ENCODE measurements at places on chromosomes 1 and 21. TPM values are rescaled to one million over a fixed set of nuclear protein-coding genes. Genes with fewer than 3 reads are reported as not detected.
A peak's percentile ranks its signal among the peaks of the same experiment; 100 is the strongest.

Gene ALPL
- total RNA-seq: 410 TPM

Gene FALEC
- not detected for total RNA-seq

Gene KRTAP11-1
- total RNA-seq: not detected

Gene DHCR24
- 65.8 TPM for total RNA-seq

Gene ARHGEF10L
- 12.8 TPM for total RNA-seq

Gene BRDT
- not detected for total RNA-seq

DNA sequence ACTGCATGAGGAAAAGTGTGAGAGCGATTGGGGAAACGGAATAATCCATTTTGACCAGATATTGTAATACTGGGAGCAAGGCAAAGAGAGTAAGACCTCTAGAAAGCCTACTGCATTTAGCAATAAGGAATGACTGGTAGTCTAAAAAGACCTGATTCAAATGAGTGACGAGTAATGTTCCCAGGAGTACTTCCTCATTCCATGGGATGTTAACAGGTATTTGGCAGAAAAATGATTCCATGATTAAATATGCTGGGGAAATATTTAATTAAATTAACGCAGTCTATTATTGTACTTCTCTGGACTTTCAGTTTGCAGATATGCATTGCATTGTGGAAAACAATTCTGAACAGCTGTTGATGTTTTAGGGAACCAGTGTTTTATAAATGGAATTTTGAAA, 105.5 kb downstream of the RPE65 start:
- no peaks in the 10 kb centered on the region for H3K36me3 ChIP-seq
- DNase-seq: no peak
- H3K4me1 ChIP-seq: 0 out of 2 replicates have a peak, but pooled peaks cover 3% of the 10 kb centered on the region
- H3K4me3 ChIP-seq: no peak overlapping the region
- H3K27me3 ChIP-seq: no peaks in the 10 kb centered on the region

- no peak for DNase-seq
- no peak overlapping the region for H3K4me3 ChIP-seq
- no peak overlapping the region for H3K27ac ChIP-seq
- H3K27me3 ChIP-seq: no peaks in the 10 kb centered on the region
Observed at GRCh38 chr1:53651356-53651755, 87.6 kb downstream of the GLIS1 start.

GRCh38 chr1:205933671-205934618, 9.3 kb downstream of the SLC26A9 start:
- H3K4me1 ChIP-seq: peaks cover 35% of the 10 kb centered on the region
- peak; percentile 86 for DNase-seq
- H3K27ac ChIP-seq: peak overlapping the region; percentile 79

- no peak overlapping the region for H3K27ac ChIP-seq
- no peak for DNase-seq
- peaks cover 9% of the 10 kb centered on the region for H3K4me1 ChIP-seq
- no peaks in the 10 kb centered on the region for H3K27me3 ChIP-seq
- no peak overlapping the region for H3K4me3 ChIP-seq
Observed at GRCh38 chr1:5933676-5934057, 58.6 kb downstream of the NPHP4 start.

DNA sequence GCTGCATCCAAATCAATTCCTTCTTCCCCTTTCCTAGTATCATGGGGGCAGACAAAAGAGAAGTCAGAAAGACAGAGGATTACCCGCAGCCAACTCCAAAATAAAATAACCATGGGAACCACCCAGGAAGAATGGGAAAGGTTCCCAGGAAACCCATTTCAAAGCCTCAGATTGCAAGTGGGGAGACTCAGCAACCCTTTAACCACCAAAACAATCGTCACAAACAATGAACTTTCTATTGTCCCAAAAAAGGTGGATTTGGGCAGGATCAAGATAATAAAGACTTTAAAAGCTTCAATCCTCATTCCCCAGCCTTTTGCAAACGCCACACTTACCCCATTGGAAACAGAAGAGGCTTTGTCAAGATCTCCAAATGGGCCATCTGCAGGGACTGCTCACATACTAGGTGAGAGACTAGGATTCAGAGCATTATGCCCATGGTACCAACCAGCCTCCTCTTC, 5.1 kb downstream of the TIAM1 start:
- no peaks in the 10 kb centered on the region for H3K36me3 ChIP-seq
- H3K27ac ChIP-seq: peak overlapping the region; percentile 17
- no peak overlapping the region for H3K4me3 ChIP-seq
- no peak for DNase-seq

DNA sequence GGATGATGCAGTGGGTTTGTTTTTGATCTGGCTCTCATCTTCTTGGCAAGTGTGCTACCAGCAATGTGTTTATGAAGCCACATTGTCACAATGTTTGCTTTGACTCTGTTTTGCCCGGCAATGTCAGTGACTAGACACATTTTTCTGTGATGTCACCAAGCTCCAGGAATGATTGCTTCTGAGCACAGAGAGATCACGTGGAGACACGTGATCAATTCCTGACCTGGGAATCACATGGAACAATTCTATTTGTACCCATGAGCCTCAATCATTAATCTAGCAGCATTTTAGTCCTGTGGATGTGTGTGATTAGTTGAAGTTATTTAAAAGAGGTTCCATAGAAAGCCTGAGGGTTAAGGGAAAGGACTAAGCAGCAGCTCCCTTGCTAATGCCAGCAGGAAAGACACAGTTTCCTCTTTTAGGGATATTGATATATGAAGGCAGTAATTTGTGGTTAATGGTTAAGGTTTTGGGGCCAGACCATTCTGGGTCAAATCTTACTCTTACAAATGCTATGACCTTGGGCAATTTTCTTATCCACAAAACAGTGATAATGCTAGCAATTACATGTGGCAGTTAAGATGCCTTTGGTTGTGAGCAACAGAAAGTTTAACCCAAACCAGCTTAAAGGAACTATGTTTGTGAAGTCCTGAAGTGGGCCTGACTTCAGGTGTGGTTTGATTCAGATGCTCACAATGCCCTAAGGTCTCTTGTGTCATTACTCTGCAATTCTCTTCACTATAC, 59.0 kb downstream of the FASLG start:
- DNase-seq: no peak
- no peaks in the 10 kb centered on the region for H3K36me3 ChIP-seq
- no peaks in the 10 kb centered on the region for H3K27me3 ChIP-seq
- H3K4me3 ChIP-seq: no peak overlapping the region
- no peak overlapping the region for H3K27ac ChIP-seq

DNA sequence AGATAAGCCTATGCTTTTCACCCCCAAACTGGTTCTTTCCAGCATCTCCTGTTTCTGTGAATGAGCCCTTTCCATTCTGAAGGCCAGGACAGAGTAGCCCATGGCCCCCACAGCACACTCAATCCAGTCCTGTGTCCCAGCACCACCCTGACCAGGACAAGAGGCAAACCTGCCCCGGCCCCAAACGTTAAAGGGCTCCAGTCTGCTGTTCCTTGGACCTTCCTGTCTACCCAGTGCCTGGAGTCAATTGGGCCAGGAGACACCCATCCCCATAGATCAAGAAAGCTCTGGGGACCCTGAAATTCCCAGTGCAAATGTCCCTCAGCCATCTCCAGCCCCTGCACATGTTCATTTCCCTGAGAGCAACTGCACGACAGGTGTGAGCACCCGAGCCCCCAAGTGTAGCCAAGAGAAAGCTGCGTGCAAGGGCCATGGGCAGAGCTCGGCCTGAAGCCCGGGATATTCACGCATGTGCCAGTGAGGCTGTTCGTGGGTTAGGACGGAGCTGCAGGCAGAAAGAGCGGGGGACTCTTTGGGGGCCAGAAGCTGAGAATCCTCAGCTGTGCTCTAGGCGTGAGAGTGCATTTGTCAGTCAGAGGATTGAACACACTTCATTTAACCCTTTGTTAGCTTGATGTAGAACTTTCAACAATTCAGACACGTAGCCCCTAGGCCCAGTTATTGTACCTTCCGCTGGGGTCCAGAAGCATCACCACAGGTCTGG, 4.2 kb upstream of the RIPK4 start:
- no peak overlapping the region for H3K4me3 ChIP-seq
- no peak overlapping the region for H3K27ac ChIP-seq
- H3K4me1 ChIP-seq: peaks cover 12% of the 10 kb centered on the region
- no peak for DNase-seq

DNA sequence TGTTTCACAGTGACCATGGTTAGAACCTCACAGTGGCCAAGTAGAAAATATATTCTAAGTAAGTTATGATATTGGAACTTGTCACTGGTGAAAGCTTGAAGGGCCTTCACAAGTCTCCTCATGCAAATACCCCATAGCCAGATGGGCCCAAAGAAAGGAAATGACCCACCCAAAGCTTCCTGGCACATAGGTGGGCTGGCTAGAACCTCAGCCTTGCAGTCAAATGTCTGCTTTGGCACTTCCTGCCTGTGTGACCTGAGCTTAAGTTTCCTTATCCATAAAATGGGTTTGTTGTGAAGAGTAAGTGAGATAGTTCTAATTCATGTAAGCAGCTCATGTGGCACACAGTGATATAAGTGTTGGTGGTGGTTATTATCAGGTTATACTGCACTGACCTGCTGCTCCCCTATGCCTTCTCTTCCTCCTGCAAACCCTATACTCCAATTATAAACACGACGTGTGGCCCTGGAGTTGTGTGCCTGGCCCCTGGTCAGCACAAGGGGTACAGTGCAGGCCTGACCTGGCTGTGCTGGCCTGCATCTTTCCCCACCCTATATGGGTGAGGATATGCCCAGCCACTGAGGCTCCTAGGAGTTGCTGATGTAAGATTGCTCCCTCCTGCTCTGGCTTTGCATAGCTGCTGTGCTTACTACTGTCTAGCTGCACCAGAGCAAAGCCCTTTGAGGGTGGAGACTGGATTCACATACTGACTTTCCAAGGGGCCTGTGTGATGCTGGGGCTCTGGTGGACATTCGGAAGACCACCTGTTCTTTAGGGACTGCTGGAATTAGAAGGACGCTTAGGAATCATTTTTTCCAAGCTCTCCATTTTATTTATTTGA, 4.7 kb upstream of the SLFNL1 start:
- DNase-seq: no peak
- H3K27ac ChIP-seq: no peak overlapping the region
- H3K27me3 ChIP-seq: no peaks in the 10 kb centered on the region

DNA sequence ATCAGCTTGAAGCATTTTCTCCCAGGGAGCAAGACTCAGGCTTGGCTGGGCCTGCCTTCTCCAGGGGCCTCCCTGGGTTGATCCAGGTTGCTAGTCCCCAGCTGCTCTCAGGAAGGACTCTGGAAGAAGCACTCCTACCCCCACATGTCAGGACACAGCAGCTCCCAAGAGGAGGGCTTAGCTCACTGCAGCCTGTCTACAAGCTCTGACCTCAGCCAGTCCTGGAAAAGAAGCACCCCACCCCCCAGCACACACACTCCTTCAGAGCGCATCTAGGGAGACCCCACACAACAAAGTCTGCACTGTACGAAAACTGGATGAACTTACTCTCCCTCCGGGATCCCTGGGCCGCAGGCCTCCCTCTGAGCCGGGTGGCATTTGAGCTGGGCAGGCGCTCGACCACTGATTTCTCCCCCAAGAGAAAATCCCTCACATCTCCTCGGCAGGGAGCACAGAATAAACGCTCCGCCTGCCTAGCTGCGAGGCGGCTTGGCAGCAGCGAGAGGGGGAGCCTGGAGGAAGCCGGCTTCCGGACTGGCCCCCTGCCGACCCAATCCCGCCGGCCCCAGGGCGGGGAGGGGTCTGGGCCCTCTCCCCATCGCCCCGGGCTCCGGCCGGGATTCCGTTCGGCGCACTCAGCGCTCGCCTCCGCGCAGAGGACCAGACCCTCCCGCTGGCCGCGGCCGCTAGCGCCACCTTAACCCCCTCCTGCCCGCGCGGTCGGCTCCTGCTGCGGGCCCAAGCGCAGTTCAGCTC, at the start of gene KCNA2:
Gene KCNA2 (minus strand): TSS at position 458 of the 756 bp plus-strand sequence. CDS start 1,576 bp downstream, outside the sequence.
- no peak within 1 kb of the TSS for H3K27ac ChIP-seq
- H3K4me3 ChIP-seq: no peak within 1 kb of the TSS
- DNase-seq: no peak
- H3K36me3 ChIP-seq: no peaks in the 10 kb centered on the region

DNA sequence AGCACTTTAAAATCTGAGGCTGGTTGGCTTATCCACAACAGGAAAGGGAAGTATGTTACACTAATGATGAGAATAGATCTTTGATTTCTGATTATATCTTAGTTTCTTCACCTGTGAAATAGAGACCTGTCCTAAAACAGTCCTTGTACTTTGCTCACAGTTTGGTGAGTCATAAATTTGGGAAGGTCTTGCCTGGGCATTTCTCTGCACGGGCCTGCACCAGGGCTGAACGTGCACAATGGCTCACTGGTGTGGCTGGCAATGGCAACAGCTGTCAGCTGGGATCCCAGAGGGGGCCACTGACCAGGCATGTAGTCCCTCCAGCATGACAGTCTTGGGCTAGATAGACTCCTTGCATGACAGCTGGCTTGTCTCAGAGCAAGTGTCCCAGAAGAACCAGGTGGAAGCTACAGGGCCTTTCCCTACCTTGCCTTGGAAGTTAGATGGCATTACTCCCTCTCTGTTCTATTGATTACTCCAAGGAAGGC, 367.4 kb downstream of the DISC1 start:
- H3K4me1 ChIP-seq: no peaks in the 10 kb centered on the region
- no peak for DNase-seq
- no peaks in the 10 kb centered on the region for H3K27me3 ChIP-seq
- no peaks in the 10 kb centered on the region for H3K36me3 ChIP-seq
- H3K4me3 ChIP-seq: no peak overlapping the region

DNA sequence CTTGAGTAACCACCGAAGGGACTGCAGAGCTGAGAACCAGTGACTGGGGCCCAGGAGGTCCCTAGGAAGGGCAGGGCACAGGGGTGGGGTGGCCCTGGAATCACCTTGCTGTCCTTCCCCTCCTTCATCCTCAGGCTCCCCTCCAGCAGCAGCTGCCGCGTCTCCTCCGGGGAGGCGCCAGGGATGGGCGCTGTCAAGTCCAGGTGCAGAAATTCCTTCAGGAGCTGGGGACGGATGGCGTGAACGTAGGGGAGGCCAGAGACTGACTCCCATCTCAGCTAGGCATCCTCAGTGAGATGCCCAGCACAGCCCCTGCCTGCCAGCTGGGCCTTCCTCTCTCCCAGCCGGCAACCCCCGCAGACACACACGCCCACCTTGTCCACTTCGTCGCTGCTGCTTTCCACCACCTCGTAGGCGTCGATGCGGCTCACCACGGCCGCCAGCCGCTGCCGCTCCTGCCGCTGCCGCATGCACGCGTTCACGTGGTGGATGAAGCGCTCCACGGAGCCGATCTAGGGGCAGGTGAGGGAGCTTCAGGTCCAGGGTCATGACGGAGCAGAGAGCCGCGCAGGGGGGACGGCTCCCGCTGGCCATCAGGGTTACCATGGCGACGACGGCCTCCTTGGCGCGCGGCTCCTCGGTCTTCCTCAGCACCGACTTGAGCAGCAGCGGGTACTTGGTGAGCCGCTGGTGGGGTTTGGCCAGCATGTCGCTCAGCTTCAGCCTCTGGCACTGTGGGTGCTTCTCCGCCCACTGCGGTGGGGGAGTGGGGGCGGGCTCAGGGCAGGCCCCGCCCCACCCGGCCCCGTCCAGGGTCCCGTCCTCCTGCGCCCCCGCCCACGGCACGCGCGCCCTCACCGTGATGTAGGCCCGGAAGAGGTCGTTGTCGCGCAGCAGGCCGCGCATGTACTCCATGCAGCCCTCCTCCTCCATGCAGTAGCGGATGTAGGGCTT, 4.4 kb upstream of the TNFRSF25 start:
- no peaks in the 10 kb centered on the region for H3K36me3 ChIP-seq
- H3K4me3 ChIP-seq: no peak overlapping the region
- no peak for DNase-seq
- peaks cover 1% of the 10 kb centered on the region for H3K4me1 ChIP-seq
- no peaks in the 10 kb centered on the region for H3K27me3 ChIP-seq

Measured in SJSA1 (cell line).